ENCODE measurements at places on chromosomes 3 and 15.

GRCh38 chr3:7506606-7507180, 645.8 kb downstream of the GRM7 start:
- no peak for DNase-seq

DNA sequence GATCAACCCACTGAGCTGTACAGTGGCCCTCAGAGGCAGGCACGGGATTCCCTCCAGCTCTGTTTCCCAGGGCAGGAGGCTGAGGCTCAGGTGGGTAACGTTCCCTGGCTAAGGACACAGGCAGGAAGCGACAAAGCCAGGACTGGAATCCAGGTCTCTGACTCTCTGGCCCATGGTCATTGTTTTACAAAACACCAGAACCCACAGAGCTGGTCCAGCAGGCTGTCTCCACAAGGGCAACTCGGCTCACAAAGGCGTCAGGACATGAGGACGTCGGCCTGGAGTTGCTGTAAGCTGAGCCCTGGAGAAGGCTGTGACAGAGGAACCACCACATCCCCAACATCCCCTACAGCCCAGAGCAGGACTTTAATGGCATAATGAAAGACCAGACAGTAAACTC, 30.7 kb downstream of the NUP210 start:
- DNase-seq, result no peak

DNA sequence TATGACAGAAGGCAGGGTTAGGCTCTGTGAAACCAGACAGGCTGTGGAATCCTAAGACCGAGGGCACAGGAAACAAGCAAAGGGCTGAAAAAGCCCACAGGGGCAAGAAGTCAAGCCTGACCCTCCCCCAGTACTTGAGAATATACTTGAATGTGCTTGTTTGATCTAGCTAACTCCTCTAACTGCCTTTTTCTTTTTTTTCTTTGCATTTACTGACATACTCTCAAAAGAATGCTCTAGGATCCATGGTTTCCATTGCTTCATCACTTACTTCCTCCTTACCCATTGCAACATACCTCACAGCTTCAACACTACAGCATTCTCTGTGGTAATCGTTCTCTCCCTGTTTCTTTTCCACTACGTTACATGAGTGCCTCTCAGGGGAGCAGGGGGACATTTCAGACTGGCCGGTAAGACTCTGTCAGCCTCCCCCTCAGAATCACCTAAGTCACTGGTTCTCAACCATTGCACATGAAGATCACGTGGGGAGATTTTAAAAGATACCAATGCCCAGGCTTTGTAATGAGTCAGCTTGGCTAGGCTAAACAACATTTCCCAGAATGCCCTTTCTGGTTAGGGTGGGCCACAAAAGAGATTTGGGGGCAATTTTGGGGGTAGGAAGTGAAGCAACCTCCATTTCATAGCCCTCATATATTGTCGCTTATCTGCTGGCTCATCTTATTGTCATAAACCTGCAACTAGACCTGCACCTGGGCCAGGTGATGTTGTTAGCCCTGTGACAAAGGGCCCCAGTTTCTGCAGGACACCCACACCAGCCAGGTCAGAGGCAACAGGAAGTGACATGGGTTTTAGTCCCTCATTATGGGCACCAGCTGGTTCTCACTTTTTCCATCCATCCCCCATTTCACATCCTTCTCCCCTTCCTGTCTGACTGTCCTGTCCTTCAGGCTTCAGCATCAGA, 24.6 kb upstream of the RSL24D1 start:
- no peak for DNase-seq

GRCh38 chr3:350871-351371, 154.4 kb downstream of the CHL1 start:
- no peak for DNase-seq

DNA sequence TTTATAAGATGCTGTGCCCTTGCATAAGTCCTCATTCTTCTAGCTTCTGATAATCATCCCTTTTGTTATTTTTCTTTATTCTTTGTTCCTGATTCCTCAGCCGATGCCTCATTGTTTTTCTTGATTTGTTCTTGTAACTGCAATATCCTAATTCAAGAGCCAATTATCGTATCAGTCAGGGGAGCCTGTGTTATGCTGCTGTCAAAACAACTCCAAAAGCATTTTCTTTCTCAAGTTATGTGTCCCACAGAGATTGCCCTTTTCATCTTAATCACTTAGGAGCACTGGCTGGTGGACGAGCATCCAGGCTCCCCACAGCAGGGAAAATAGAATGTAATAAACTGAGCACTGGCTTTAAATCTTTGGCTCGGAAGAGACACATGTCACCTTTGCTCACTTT, 207.3 kb downstream of the CHL1 start:
- no peak for DNase-seq
